Smooth muscle cell of the brain vasculature (primary cell): ENCODE measurements at places on chromosomes 6 and 20.

- DNase-seq = no peak
These were observed 34.0 kb upstream of the TRAM2 start for GRCh38 chr6:52610745-52611355.

DNA sequence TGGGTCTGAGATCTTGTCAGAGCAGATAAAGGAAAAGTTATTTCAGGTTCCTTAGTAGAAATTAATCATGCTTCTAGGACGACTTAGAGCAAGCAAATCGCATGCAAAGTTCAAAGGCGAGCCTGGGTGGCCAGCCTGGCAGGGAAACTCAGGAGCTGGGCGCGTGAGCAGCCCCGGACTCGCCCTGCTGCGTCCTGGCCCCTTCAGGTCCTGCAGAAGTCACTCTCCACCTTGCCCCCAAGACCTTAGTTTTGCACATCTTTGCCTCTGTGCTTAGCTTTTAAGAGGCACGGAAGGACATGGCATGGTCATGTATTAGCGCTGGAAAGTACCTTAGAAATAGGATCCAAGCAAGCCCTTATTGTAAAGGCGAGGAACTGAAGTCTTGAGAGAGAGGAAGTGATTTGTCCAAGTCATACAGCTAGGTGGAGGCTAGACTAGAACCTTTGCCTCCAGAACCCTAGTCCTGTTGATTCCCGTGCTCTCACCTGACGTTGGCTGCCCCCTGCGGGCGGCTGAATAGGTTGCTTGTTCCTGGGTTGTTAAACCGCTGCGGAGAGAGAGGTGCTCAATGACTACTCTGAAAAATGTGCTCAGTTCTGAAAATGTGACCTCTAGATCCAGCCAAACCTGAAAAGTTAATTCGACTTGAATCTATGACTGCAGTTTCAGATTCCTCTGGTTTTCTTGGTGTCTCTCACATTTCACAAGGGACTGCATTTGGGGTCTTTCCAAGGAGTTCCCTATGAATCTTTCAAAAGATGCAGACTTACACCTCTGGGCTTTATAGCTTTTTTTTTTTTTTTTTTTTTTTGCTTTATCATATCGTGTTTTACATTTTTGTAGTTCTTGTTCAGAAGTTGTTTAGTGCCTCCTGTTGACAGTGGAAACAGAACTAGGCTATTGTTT, 2.7 kb downstream of the MYB start:
- no peak for DNase-seq

GRCh38 chr6:132087391-132087790, 136.2 kb upstream of the CCN2 start:
- no peak for DNase-seq

GRCh38 chr6:156098839-156099238, 643.2 kb upstream of the NOX3 start:
- DNase-seq = no peak

DNA sequence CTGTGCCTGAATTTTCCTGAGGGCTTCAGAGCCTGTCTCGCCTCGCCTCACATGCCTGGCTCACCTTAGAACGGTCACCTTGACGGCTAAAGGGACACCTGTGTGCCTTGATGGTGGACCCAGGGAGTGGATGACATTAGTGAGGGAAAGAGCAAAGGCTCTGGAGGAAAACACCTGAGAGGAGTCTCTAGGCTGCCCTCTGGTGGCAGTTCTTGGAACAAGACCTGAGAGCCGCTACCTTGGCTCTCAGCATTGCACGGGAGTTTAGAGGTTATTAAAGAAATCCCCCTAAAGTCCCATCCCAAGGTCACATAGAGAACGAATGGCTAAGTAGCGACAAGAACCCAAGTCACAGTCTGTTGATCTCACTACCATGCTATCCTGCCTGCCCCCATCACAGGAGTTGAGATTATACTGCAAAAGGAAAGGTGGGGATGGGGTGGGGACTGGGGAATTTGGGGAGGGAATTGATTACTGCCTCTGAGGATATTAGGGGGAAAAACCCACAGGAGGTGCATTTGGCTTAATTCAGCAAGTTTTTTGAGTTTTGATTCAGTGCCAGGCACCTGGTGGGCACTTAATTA, 7.9 kb upstream of the CDSN start:
- DNase-seq = no peak

DNA sequence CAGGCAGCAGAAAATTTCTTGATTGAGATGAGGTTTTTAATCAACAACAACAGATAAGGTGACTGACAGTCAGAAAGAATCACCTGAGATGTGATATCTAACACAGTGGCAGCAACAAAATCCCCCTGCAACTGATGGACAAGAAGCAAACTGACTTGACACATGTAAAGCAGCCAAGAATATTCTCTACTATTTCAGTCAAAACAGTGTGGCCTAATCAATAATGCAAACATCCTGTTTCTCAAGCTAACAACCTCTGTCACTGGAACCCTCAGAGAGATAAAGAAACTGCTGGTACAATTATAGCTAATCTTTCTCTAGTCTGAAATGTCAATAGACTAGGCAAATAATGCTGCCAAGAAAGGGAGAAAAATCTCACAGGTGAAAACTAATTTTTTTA, 4.6 kb upstream of the CGA start:
- DNase-seq = no peak

GRCh38 chr6:170108890-170109587, 181.8 kb downstream of the DLL1 start:
- no peak for DNase-seq

GRCh38 chr6:152206072-152206818, 398.8 kb downstream of the ESR1 start:
- DNase-seq = no peak

DNA sequence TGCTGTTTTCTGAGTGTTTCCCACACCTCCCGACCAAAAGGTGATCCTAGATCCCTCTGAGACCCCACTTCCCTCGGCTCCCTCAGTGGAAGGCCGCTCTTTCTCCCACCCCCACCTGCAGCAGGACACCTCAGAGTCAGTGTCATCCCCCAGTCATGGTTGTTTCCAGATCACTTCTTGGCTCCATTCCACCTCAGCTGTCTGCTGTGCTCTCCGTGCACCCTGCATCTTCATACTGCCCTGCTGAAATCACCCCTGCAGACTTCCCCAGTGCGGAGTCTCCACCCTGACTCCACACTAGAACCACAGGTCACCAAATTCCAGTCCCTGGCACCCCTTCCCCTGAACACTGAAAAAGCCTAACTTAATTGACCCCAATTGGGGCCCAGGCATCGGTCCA, 255.1 kb upstream of the CDYL start:
- no peak for DNase-seq

DNA sequence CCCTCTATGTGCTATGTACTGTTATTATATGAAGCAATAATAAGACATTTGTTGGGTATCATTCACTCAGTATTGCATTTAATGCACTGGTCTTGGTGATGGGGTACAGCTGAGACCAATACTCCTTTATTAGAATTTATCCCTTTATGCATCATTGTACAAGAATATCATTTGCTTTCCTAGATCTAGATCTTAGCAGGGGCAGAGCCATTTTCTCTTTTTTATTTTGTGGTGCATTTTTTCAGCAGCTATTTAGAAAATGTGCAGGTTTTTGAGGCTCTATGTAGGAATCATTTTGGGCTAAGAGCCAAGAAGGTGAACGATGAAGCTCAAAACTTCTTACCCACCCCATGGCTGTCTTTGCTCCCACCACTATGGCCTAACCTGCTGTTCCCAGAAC, 114.2 kb downstream of the OR2B2 start:
- no peak for DNase-seq

DNA sequence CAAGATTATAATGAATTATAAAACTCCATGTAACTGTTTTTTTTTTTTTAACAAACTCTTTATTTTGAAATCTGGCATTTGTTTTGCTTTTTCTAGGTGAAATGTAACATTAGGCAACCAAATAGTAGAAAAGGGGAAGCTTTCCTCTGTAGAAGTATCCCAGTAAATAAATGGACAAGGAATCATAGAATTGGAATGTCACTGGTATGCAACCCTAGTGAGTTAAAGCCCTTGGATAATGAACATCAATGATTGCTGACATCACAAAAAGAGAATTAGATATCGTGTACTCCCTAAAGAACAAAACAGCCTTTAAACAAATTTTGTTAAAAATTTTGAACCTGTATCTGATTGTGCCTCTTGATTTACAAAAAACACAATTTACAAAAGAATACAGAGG, 93.9 kb upstream of the OGFRL1 start:
- DNase-seq = no peak

DNA sequence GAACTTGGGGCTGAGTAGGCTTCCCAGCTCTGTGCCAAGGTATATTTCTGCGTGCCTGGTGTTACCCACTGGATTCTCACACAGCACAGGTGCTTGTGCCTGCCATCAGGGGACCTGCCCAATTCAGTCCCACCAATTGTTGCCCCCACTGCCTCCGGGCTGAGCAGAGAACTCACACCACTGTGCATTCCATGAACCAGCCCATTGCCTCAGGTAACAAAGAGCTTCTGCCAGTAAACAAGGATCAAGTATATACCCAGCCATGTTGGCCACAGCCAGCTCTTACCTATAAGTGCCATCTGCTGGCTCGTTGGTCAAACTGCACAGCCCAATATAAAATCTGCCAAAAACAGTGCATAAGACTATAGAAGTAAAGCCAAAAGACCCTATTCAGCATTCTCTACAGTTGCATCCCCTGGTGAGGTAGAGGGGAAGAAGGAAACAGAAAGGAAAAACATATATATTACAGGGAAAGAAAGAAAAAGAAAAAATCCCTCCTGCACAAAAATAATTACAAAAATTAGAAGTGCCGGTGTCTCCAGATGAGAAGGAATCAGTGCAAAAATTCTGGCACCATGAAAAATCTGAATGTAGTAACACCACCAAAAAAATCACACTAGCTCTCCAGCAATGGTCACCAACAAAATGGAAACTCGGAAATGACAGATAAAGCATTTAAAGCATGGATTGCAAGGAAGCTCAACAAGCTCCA, 241.4 kb downstream of the IBTK start:
- no peak for DNase-seq

GRCh38 chr20:8423482-8423881, 291.4 kb downstream of the PLCB1 start:
- no peak for DNase-seq

DNA sequence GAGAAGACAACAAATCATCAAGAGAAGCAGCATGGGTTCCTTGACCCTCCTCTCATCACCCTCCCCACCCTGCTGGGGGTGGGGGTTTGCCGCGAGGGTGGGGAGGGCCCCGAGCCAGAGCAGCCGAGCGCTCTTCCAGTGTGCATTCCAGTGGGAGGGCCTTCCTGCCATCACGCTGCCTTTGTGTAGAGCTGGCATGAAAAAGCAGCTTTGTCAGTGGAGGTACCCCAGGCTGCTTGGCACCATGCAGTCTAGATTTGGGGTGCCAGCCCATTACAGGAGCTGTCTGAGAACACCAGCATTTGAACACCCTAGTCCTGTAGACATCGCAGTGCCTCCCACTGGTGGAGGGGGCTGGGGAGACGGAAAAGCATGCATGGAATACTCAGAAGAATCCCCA, 12.2 kb downstream of the BAK1 start:
- DNase-seq = no peak

DNA sequence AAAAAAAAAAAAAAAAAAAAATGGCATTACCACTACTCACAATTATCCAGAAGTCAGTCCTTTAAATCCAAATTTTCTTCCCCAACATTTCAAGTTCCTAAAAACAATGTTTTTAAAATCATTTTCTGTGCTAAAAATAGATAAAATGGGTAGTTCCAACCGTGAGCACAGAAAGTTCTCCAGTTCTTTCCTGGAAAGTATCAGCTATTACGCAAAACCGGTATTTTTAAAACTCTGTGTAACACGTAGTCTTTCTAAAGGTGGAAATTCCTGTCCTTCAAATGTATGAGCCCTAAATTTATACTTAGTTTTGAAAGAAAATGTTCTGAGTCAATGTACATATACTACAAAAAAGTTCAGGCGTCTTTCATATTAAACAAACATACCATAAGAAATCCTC, 83.5 kb upstream of the SCAF8 start:
- DNase-seq = no peak

DNA sequence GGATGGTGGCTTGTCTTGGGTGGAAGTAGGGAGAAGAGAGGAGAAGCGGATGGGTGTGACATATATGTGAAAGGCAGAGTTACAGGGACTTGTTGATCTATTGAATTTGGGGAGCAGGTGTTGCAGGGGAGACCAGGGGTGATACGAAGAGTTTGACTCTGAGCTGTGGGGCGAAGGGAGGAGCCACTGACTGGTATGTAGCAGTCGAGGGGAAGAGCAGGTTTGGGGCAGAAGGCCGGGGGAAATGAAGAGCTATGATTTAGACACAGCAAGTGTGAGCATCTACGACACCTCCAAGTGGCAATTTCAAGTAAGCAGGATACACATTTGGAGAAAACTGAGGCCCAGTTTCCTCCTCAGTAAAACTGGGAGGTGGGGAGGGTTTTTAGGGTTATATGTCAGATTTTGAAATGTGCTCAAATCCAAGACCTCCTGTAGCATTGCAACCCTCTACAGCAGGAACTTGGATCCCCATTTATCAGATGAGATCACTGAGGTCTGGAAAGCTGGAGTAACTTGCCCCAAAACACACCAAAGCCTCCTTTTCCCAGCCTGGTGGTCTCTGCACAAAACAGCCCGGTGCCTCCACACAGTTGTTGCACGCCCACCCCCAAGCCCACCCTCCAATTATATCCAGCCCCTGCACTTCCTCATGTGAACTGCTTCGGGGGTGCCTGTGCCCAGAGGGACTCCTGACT, 137.8 kb downstream of the PREX1 start:
- no peak for DNase-seq

- DNase-seq = no peak
These were observed 42.8 kb downstream of the INSM1 start for GRCh38 chr20:20410678-20411077.

- DNase-seq = no peak
These were observed 245.9 kb upstream of the FOXQ1 start for GRCh38 chr6:1065986-1066385.

DNA sequence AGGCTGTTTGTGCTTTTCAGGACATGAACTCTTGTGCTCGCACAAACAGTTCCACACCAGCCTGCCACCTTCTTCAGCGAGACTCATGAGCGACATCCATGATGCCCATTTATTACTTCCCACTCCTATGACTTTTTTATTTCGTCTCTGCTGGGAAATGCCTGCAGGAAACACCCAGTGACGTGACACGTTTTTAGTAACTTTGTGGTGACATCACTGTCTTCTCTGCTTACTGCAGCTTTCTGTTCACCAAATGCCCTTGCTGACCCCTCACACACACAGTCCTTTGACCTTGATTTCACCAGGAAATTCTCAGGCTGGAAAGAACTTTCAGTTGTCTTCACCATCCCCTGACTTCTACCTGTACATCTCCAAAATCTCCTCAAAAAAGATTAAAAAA, 8.9 kb downstream of the TRIM40 start:
- no peak for DNase-seq

DNA sequence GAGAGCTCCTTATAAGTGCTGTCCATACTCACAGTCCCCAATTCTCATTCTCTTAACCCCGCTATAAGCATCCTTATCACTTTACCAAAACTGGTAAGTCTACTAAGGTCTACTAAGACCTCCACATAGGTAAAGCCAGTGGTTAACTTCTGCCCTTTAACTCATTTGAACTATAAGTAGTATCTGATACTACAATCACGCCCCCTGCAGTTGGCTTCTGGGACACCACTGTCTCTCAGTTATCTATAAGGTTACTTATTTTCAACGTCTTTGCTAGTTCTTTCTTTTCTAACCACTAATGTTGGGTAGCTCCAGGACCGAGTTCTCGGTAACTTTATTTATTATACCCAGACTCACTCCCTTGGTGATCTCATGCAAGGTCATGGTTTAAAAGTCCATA, 142.6 kb downstream of the ARHGAP18 start:
- DNase-seq = no peak
